ENCODE measurements at places on chromosomes 4 and X.

GRCh38 chr4:40205259-40206198 lies 8.7 kb downstream of the RHOH start:
- DNase-seq, result no peak

GRCh38 chr4:15777697-15778288 lies 335 bp upstream of the CD38 start:
- DNase-seq, result no peak

DNA sequence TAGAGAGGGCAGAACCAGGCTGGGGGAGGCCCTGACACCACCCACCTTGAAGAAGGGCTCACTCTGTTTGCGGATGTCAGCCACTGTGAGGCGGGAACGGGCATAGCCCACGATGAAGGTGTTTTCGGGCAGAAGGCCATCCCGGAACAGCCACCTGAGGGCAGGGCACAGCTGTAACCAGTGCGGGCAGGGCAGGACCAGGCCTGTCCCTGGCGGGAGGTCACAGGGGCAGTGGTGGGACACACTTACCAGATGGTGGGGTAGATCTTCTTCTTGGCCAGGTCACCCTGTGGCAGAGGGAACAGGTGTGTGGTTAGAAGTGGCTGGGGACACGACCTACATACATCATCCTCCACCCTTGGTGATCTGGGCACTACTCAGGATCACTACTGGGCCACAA lies 10.8 kb downstream of the G6PD start:
- DNase-seq, result no peak

- DNase-seq, result no peak
Measured at GRCh38 chrX:110051559-110051958, 48.6 kb downstream of the TMEM164 start.

GRCh38 chr4:52837716-52838558 lies 24.2 kb upstream of the RASL11B start:
- peak; percentile 80 for DNase-seq

Measured in ELR (cell line).